ENCODE measurements at places on chromosomes 2 and 18.

DNA sequence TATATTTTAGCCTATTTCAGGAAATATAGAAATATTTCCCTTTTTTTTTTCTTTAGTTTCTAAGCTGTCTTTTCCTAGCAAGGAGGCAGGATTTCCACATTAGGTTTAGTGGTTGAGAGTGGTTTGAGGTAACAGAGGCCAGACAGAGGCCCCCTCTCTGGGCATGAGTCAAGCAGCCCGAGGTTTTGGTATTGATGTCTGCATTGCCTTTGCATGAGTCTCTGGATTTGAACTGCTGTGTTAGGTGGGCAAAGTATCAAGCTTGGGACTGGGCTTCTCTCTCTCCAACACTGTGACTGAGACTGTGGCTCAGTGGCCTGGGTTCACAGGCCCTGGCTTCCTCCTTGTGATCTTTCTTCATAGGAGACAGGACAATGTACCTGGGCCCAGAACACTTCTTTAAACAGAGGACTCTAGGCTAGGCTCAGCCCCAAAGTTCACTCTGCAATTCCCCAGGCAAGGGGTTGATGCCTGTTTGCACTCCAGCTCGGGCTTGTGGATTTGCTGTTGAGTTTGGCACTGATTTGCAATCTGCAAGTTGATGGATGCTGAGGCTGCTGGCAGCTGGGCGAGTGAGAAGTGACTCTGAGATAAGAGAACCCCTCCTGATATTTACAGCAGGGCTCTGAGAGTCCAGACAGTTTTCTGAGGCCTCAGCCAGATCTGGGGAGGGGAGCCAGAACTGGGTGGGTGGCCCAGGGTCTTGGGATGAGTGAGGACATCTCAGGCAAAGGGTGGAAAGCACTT lies 271.2 kb downstream of the EN1 start:
- no peak for DNase-seq

DNA sequence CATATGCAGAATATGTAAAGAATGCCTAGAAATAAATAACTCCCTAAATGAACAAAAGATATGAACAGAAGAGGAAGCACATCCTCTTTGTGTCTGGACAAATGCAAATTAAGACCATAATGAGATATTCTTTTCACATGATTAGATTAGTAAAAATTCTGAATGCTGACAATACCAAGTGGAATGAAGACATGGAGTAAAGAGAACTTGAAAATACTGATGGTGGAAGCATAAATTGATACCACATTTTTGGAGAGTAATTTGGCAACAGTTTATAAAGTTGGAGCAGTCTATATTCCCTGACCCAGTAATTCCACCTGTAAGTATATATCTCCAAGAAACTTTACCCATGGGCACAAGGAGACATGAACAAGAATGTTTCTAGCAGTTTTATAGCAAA lies 130.0 kb downstream of the CAPN13 start:
- DNase-seq, result no peak

DNA sequence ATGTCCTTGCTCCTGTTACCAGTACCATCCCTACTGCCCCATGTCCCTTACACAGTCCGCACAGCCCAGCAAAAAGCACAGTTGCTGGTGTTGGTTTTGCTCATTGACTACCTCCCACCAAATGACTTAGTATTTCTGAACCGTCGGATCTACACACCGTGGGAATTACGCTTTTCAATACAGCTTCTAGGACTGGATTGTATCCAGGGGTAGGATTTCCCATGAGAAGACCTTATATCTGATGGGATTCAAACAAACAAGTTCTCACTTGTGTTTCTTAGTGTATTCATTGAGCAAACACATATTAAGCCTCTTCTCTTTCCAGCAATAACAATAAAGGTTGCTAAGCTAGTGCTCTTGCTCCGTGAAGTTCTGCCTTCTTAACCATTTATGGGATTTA lies 25.8 kb downstream of the TRAPPC12 start:
- no peak for DNase-seq

DNA sequence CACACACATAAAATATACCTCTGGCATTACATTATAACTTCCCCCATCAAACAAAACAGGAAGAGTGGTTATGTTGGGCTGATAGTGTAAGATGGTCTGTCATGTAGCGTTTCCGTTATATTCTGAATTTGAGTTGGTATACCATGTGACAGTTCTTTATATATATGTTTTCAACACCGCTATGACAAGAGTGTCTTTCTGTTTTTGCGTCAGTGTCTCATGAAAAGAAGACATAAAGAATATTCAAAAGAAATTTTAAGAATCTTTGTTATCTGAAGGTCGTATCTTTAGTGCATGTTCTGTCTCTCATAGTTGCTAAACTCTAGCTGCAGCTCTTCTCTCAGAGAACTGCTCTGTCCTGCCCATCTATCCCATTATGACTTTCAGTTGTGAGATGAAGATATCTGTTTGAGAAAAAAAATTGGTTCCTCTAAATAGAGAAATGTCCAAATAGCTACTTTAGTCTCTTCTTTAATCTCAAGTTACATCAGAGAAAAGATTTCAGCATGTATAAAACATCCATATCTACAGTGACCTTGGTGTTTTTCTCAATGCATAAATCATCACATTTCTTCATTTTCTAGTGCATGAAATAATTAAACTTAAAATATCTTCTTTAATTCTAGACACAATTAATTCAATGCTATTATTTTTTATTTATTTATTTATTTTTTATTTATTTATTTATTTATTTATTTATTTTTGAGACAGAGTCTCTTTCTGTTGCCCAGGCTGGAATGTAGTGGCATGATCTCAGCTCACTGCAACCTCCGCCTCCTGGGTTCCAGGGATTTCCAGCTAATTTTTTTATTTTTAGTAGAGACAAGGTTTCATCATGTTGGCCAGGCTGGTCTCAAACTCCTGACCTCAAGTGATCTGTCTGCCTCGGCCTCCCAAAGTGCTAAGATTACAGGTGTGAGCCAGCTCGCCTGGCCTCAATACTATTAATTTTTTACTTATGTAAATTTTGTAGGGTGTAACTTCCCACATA lies 24.3 kb upstream of the PSME4 start:
- no peak for DNase-seq

GRCh38 chr2:235868224-235868623 lies 300.0 kb downstream of the GBX2 start:
- no peak for DNase-seq

DNA sequence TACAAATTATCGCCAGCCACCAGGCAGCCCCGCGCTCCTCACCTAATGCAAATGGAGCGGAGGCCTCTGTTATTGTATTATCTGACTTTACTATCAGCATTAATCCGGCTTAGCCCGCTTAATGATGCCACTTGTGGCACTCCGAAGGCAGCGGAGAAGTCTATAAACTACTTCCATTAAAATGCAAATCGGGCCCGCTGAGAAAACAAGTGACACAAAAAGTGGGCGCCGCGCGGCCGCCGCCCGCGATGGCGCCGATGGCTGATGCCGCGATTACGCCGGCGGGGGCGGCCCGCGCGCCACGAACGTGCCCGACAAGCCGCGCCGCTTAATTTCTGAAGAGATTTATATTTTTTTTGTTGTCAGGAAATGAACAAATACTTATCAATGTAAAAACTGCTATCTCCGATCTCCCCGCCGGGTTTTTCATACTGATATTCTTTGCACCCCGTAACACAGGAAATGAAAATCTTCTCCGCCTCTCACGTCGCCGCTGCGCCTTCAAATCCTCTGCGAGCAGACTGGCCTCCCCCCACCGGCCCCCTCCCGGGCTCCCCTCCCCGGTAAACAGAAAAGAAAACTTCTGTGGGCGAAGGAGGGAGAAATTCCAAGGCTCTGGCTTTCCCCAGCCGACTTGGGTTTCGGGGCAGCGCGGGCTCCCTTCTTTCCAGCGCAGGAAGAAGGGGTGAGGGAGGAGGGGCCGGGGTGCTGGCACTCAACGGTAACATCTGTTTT lies 221.8 kb downstream of the INSIG2 start:
- DNase-seq, result peak; percentile 45

DNA sequence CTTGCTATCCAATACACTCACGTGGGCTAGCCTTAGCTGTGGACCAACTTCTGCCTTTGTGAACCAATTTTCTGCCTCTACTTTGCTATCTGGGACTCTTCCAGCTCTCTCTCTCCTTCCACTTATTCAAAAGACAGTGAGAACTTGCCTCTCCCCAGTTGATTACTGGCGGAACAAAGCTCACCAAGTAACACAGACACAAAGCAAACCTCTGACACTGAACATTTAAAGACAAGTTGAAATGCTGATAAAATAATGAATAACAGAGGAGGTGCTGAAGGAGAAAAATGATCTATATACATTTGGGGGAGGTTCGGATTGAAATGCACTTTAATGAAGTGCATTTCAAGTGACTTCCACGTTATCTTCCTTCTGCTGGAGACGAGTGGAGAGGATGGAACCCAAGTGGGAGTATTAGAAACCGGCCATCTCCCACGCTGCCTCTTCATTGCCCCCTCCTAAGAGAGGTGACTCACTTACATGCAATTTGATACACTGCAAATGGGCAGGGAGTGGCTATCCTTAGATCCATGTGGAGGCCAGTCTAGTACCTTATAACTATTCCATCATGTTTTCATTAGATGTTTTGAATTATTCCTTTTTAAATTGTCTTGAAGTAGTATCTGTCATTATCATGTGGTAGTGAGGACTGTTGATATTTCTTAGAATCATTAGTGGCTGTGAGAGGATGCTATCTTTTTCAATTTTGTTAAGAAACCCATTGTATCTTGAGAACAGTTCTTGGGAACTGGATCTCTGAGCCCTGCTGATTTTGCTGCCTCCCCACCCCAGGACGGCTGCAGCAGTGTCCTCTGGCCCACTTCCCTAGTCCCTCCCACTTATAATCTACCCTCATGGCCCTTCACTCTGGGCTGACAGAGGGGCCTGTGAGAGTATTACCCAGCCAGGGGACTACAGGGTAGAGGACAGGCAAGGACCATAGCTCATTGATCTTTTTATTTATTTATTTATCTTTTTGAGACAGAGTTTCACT lies 6.0 kb upstream of the GLI2 start:
- no peak for DNase-seq

- DNase-seq, result no peak
Measured at GRCh38 chr2:147405651-147406050, 439.2 kb upstream of the ACVR2A start.

DNA sequence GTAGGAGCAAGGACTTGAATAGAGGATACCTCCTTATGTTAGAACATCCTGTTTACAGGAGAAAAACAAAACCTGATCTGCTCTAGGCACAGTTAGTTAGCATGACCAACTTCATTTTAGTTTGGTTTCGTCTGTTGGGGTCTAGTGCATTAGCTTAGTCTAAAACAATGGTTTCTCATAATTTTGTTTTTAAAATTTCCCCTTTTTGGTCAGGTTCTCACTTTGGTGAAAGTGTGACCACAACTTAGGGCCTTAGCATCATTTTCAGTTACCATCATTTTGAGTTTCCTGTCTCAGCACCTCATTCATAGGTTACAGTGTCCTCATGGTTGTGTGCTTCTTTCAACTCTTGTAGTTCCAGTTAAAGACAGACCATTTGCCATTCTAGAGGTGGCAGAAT lies 1277.0 kb upstream of the SLC39A10 start:
- no peak for DNase-seq

- no peak for DNase-seq
Measured at GRCh38 chr2:29226375-29226774, 111.2 kb downstream of the CLIP4 start.

GRCh38 chr2:110180036-110180435 lies 24.8 kb downstream of the NPHP1 start:
- DNase-seq, result no peak

DNA sequence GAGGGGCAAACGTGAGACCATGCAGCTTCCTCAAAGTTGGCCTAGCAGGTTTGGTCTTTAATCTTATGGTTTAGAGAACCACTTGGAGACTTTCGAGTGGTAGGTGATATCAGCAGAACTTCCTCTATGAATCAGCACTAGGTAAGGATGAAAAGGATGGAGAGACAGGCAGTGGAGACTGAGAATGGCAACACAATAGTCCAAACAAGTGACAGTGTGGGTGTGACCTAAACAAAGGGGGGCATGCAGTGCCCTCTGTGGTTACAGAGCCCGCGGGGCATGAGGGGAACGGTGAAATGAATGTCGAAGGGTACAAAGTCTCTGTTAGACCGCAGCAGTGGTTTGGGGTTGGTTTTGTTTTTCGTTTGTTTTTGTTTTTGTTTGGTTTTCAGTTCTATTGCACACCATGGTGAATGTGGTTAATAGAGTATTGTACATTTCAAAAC lies 143.9 kb downstream of the L3MBTL4 start:
- DNase-seq, result no peak

- DNase-seq, result no peak
Measured at GRCh38 chr2:120765678-120766469, 30.2 kb downstream of the GLI2 start.

DNA sequence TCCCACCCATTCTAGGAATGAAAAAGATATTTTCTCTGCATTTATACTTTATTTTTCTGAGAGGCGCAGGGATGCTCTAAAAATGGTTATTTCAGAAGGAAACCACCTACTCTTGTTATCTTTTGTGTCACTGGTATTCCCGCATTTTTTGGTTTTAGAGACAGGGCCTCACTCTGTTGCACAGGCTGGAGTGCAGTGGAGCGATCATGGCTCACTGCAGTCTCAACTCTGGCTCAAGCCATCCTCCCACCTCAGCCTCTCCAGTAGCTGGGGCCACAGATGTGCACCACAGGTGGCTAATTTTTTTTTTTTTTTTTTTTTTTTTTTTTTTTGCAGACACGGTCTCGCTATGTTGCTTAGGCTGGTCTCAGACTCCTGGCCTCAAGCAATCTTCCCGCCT lies 135.9 kb downstream of the NCK2 start:
- DNase-seq, result no peak

DNA sequence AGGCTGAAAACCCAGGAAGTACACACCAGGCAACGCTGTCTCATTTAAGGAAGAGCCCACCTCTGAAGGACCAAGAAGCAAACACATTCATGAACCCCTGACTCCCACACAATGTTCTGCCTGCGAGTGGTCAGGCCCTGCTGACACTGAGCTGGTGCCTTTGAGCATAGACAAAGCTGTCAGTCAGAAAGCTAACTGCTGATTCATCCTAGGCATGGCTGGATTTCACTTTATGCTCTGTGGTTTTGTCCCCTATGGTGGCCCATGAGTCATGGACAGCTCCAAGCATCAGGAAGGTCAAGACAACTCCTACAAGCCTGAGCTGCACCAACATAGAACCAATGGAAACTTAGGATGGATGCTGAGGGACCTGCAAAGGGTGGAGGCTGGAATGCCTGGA lies 78.9 kb downstream of the UXS1 start:
- DNase-seq, result no peak

DNA sequence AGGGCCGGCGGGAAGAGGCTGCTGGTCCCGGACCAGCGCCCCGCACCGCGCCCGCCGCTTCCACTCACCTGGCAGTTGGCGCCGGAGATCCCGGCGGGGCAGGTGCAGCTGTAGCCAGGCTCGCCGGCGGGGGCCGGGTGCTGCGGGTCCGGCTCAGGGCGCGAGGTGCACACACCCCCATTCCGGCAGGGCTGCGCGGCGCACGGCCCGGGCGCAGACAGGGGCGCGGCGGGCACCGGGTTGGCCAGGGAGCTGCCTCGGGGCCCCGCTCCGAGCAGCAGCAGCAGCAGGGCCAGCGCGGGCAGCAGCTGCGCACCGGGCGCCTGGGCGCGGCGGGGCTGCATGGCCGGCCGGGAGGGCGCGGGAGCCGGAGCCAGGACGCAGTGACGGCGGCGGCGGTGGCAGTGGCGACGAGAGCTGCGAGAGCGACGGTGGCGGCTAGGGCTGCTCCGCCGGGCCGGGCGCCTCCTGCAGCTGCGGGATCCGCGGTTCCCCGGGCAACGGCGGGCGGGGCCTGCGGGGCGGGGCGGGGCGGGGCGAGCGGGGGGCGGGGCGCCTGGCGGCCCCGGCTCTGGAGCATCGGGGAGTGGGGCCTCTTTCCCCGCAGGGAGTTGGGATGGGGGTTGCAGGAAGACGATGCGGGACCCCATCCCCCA lies at the start of gene DNER:
Gene DNER, minus strand, starts transcription at position 476 of the 656 bp plus-strand sequence. Its CDS starts 132 bp downstream, at position 344.
- DNase-seq, result peak; percentile 55

Measured in D721Med (cell line).